ENCODE measurements at places on chromosomes 3 and 15. TPM values are rescaled to one million over a fixed set of nuclear protein-coding genes. Genes with fewer than 3 reads are reported as not detected.

- no peak for DNase-seq
These were observed 216.1 kb downstream of the SLCO3A1 start for GRCh38 chr15:92069308-92070250.

GRCh38 chr15:74855857-74856256, 12.9 kb upstream of the ULK3 start:
- no peak for DNase-seq

CCDC66 gene
- polyA plus RNA-seq = 31.2 TPM

- DNase-seq = no peak
These were observed 90.4 kb upstream of the PHLDB2 start for GRCh38 chr3:111768571-111769100.

ADGRG7 gene
- polyA plus RNA-seq = not detected

DNA sequence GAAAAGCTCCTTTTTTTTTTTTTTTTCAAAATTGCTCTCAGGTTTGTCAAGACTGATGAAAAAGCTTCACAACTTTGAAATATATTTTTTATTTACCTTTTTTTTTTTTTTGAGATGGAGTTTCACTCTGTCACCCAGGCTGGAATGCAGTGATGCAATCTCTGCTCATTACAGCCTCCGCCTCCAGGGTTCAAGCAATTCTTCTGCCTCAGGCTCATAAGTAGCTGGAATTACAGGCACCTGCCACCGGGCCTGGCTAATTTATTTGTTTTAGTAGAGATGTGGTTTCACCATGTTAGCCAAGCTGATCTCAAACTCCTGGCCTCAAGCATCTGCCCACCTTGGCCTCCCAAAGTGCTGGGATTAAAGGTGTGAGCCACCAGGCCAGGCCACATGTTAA, 1515.0 kb downstream of the OTOL1 start:
- DNase-seq = no peak

SCN11A gene
- 1.4 TPM for polyA plus RNA-seq

FAM81A gene
- polyA plus RNA-seq = 19.1 TPM

DNA sequence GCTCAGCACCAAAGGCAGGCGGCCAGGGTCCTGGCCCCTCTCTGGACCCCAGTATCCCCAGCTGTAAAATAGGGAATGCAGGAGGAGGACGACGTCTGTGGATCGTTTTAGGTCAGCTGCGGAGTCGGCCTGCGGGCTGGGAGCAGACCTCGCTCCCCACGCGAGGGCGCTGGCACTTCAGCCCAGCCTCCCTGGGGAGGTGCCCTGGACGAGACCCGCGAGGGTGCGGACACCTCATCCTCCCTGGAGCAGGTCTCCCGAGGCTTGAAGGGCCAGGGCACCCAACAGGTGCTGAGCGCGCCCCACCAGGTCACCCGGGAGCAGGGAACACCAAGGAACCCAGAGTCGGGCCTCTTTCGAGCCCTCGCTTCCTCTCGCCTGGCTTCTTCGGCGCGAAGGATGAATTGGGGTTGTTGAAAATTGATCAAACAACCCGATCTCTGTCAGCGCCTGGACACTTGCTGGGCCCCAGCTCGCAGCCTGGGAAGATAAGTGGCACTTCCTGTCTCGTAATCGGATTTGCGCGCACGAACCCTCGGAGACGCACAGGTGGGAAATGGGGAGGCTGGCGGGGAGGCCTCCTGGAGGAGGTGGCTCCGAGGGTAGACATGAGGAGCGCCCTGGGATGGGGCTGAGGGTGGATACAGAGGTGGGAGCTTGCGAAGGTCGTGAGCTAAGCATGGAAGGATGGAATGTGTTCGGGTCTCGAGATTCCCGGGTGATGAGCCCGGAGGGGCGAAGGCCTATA, 588 bp upstream of the VIPR1 start:
- no peak for DNase-seq

DNA sequence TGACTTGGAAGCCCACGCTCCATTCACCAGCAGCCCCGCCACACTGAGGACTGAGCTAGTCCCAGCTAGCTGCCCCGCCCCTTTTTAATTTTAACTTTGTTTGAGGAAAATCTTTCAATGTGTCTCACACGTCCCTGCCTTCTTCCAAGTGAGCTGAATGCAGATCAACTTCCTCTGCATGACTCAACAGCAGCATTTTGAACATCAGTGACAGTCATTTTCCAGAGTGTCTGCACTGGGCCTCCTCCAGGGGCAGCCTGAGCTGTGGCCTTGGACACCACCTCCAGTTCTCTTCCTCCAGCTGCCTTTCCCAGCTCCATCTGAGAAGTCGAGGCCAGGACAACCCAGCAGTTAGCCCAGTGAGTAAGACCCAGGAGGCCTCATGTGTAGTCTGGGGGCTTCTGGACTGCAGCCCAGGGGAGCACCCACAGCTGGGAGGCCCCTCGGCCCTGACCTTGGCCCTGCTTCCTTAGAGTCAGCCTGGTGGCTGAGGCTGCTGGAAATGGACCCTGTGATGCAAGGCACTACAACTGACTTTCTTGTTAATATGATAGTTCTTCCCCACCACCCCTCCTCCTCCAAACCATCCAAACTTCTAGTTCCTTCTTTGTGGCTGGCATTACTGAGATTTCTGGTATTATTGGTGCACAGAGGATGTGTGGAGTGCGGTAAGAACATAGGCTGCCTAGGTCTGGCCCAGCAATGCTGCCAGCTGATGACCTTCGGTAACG, 21.4 kb upstream of the ESYT3 start:
- DNase-seq = no peak

VPS39 gene
- 56.1 TPM for polyA plus RNA-seq
